Right hindlimb (tissue), 1 donor: ENCODE measurements at places on chromosomes 13 and 19.
A peak's percentile ranks its signal among the peaks of the same experiment; 100 is the strongest.

DNA sequence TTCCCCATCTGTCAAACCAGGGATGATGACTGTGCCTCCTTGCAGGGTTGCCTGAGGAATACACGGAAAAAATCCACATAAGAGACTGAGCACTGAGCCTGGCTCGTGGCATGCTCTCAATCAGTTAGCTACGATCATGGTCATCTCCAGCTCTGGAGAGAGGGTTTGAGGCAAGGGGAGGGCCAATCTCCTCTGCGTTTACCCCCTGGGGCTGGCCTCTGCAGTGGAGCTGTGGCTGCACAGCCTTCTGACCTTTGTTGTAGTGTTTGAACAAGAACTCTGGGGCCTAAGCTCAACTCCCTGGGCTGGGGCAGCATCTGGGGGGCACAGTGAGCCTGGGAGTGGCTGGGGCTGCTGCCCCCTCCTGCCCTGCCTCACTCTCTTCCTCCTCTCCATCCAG lies 5.9 kb downstream of the LRRC4B start:
- no peak for DNase-seq

GRCh38 chr13:48224701-48225100 lies 8.3 kb upstream of the ITM2B start:
- no peak for DNase-seq

GRCh38 chr13:21608961-21609360 lies 5.0 kb upstream of the MICU2 start:
- no peak for DNase-seq

- no peak for DNase-seq
Measured at GRCh38 chr19:17902701-17903100, 30.1 kb upstream of the CCDC124 start.

- peak; percentile 84 for DNase-seq
Measured at GRCh38 chr19:12965017-12965811, 4.2 kb upstream of the DAND5 start.

DNA sequence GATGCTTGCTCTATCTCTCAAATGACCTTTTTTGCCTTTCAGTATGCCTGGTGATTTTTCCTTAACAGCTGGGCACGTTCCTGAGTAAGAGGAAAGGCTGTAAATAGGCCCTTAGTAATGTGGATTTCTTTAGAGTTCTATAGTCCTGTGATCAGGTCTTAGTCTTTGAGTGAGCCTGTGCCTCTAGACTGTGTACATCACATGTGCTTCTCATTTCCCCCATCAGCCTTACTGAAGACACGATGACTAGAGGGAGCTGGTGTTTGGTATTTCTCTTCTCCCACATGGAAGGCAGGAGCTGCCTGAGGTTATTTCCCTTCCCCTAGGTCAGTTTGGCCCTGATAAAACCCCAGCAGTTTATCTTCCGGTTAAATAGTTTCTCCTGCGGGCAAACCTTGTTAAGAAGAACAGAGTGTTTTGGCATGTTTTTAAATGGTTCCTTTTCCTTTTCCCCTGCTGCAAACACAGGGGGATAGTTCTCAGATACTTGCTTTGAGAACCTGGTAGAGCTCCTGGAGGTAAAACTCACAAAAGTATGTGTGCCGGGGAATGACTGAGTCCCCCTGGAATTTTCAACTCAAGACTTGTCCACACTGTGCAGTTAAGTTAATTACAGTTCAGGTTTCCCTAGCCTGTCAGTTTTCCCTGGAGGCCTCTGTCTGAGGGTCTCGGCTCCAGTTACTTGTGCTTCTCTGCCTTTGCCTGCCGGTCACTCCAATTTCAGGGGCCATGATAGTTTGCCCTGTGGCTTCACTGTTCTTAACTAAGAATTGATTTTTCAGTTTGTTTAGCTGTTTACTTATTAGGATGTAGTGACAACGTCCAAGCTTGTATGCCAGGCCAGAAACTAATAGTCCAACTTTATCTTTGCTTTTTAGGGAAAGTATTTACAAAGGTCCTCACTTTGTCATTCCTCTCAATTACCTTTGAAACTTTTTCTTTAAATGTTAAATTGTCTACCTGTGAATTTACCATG lies 94.4 kb downstream of the URI1 start:
- DNase-seq, result no peak

DNA sequence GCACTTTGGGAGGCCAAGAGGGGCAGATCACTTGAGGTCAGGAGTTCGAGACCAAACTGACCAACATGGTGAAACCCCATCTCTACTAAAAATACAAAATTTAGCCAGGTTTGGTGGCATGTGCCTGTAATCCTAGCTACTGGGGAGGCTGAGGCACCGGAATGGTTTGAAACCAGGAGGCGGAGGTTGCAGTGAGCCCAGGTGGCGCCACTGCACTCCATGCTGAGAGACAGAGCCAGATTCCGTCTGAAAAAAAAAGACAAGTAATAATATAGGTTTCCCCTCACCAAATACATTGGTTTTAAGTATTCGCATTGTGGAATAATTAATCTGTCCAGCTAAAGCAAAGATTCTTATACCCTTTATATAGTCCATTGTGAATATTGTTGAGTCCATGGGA lies 1544.6 kb downstream of the OLFM4 start:
- DNase-seq, result no peak

- peak; percentile 69 for DNase-seq
Measured at GRCh38 chr13:20702915-20703779, at the start of gene IL17D. Gene IL17D, plus strand, starts transcription at chr13:20703699. Its CDS starts 303 bp downstream, at chr13:20704002.

GRCh38 chr13:92781965-92782690 lies 444.5 kb upstream of the GPC6 start:
- no peak for DNase-seq

GRCh38 chr19:47518139-47518538 lies 3.3 kb upstream of the NAPA start:
- DNase-seq, result no peak

DNA sequence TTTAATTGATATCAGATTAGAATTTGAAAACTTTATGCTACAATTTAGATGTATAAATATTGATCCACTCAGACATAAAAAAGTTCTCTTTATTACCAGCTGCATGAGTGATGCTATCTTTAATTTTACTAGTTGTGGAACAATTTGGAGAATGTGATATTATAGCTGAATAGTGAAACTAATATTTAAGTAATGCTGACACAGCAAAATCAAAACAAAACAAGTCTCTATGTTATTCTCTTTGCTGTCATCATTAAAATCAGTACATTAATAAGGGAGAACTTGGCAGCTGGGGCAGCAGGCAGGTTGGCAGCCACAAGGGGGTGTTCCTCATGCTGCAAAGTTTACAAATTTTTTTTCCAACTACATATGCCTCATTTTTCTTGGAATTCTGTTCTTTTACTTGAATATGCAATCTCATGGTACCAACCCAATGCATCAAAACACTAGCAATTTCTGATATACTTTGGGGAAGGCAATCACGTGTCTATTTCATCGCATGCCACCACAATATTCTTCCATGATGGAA lies 585.3 kb downstream of the FGF9 start:
- no peak for DNase-seq

GRCh38 chr13:94168783-94169453 lies 310.6 kb downstream of the DCT start:
- no peak for DNase-seq

DNA sequence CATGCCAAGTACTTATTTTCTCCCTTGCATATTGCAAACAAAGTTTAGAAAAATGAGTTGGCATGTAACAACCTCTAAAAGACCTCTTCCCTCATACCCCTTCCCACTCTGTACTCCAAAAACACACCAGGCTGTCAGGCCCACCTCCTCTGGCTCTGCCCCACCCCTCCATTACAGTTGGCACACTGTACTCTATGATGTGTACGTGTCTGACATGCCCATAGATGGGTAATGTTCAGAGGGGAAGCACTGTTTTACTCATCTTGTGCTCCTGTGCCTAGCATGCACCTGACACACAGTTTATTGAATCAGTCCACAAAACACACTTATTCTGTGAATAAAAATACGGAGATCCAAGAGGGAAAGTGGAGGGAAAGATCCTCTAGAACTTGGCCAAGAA lies 45.6 kb downstream of the SERPINE3 start:
- DNase-seq, result no peak

DNA sequence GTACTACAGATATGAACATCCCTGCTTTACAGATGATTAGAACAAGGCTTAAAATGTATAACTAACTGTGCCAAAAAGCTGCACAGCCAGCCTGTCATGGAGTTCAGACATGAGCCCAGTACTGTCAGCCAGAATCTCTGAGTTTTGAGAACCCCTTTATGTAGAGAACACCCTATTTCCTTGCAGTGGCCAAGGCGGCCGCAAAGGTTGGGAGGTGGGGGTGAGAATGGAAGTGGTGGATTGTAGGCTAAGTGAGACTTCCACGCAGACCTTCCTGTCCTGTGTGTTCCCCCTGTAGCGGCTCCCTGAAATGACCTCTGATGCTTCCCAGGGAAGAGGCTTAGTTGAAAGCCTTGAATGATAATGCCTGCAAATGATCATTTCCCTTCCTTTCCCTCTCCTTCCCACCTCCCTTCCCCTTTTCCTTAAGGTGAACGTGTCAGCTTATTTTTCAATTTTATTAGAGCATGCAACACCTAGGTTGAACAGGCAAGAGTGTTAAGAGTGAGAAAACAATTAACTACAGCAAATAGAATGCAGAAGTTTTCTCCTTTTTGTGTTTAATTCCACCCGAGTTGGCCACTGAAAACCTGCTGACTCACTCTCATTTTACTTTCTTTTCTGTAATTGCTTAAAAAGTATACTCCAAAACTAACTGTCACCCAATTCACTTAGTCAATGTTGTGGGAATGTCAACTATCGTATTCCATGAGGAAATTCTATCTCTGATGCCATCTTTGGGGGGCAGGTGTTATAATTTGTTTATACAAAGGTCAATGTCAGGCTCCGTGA lies 167.0 kb upstream of the EDNRB start:
- DNase-seq, result no peak

GRCh38 chr13:101415358-101416174 lies 742 bp downstream of the NALCN start:
- DNase-seq, result no peak

DNA sequence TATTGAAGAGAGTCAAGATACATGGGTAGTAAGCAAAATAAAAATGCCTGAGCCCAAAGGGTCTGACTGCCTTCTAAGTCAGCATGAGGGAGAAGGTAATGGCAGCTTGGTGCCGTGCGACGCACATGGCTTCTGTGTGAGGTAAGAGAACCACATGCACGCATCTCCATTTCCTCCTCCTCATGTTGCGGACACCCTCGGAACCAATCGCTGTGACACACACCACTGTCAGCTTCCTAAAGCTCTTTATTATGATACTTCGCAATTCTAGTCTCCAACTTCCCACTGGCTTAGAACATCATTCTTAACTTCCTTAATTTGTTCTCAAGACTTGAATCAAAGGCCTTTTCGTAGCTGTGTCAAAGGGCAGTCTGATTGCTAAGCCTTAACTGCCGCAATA lies 170.1 kb downstream of the OXGR1 start:
- DNase-seq, result no peak

DNA sequence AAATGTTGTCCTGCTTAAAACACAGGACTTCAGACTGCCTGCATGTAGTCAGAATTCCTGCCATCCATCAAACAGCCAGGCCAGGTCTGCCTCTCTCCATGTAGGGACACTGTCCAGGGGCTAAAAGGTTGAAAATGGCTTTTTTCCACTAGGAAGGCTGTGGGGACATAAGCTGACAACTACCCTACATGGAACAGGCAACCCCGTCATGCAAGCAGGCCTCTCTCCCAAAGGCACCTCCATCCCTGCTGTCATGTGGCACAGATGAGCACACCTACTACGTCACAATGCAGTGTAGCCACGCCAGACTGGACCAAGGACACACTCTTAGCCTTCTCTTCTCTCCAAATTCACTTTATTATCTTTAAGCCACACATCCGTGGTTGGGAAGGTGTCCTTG lies 40.8 kb downstream of the LATS2 start:
- DNase-seq, result no peak

DNA sequence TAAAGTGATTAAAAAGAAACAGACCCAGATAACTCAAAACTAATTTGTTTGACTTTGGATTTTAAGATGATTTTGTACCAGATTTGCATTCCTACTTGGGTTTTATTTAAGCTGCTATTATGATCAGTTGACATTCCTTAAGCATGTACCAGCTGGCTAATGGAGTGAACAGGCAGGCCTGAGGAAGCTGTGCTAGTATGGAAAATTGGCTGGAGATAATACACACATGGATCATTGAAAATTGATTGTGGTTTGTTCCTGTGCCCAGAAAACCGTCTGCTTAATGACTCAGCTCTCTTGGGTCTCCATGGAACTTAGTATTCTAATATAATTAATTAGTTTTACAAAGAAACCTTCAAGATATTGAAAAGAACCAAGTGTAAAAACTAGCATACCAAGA lies 22.6 kb downstream of the POLR1D start:
- DNase-seq, result peak; percentile 51

- peak; percentile 49 for DNase-seq
Measured at GRCh38 chr13:52779103-52779502, 39.5 kb upstream of the CNMD start.

- DNase-seq, result no peak
Measured at GRCh38 chr13:97766749-97767148, 186.7 kb upstream of the IPO5 start.

- DNase-seq, result no peak
Measured at GRCh38 chr13:36395280-36395679, 37.0 kb upstream of the CCNA1 start.

GRCh38 chr19:49656456-49657109 lies 9.1 kb downstream of the IRF3 start:
- no peak for DNase-seq

DNA sequence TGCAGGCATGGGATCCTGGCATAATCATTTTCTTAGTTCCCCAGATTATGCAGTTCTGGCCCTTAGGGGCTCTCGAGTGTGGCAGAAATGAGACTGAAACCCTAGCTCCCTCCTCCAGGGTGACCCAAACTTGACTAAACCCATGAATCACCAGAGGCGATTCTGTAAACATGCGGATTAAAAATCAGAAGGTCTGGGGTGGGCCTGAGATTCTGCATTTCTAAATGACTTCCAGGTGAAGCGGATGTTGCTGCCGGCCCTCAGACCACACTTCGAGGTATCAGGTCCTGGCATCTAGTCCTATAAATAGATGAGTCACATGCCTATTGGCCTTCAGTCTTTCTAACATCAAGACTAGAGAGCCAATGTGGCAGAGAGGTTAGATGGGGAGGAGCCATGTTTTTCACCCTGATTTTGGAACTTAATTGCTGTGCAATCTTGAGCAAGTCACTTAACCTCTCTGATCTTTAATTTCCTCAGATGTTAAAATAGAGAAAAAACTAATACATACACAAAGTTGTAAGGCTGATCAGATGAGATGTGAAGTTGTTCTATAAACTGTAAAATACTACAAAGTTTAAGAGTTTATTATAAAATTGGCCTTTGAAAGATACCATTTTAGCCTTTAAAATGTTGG lies 431.2 kb downstream of the FOXO1 start:
- DNase-seq, result no peak

GRCh38 chr19:4596033-4596904 lies 36.8 kb upstream of the SEMA6B start:
- DNase-seq, result peak; percentile 69

- DNase-seq, result no peak
Measured at GRCh38 chr19:40691421-40692211, 1.2 kb upstream of the NUMBL start.

DNA sequence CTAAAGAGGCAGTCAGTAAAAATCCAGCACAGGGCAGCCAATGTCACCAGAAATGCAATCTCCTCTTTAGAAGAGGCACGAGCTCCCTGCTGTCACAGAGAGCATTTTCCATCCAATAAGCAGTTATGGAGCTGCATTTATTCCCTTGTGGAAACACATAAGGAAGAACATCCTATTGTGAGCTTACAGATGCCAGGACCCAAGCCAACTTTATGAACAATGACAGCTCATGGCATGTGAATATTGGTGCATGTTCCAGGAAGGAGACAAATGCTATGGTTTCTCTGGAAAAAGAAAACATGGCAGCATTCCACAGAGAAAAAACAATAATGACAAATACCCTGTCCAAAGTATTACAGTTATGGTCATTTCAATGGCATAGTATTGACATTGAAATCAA lies 955.6 kb downstream of the UQCRFS1 start:
- DNase-seq, result no peak
